ENCODE measurements at places on chromosomes 3 and 15. TPM values are rescaled to one million over a fixed set of nuclear protein-coding genes. Genes with fewer than 3 reads are reported as not detected.

DNA sequence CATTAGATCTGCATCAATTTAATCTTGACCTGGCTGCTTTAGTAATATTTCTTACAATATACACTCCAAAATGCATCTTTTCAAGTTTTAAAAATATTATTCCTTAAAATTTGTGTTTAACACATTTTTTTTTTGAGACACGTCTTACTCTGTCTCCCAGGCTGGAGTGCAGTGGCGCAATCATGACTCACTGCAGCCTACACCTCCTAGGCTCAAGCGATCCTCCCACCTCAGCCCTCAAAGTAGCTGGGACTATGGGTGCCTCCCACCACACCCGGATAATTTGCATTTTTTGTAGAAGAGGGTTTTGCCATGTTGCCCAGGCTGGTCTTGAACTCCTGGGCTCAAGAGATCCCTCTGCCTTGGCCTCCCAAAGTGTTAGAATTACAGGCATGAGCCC is 73.6 kb downstream of the ETV5 start:
- DNase-seq, result peak; percentile 68

DNA sequence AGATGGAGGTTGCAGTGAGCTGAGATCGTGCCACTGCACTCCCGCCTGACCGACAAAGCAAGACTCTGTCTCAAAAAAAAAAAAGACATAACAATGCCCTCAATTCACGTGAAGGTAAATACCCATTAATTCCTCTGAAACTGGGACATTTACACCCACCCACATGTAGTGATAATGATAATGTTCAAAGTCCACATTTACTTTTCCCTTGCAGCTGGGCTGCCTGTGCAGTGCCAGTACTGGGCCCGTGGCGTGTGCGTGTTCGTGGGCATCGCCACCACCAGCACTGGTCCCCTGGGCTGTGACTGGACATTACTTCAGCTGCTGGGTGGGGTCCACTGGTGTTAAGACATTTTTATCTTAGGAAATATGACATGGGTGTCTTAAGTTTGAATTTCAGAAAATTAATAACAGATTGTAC is 123.6 kb downstream of the SLC25A26 start:
- DNase-seq, result no peak

Gene FEZF2
- not detected for total RNA-seq

Gene RASGRF1
- 0.43 TPM for total RNA-seq

Gene ARNT2
- 20.7 TPM for total RNA-seq

Gene APOD
- 1.3 TPM for total RNA-seq

DNA sequence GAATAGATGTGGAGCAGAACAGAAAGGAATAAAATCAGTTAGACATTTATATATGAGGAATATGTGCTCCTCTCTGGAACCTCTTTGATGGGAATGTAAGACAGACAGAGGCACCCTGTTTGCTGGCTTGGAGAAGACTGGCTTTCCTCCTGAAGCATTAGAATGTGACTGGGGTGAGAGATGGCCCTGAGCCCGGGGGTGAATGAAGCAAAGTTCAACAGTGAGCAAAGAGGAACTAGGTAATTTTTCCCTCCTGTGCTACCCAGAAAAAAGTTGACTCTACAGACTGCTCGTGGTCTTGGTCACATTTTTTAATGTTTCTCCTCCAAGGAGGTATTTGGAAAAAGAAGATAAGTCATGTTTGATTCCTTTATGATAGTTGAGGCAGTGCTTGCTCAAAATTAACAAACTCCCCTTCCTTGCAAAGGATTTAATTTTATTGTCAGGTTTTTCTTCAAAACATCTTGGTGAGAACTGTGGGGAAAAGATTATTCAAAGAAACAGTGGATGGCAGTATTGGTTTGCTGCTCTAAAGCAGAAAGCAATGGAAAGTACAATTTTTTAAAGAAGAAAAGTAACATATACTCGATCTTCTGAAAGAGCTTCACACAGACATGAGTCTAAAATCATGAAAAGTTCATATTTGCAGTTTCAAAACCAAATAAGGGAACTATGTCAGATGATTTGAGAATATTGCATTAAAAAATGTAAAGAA is 370.4 kb upstream of the CDIN1 start:
- peak; percentile 20 for DNase-seq

- peak; percentile 36 for DNase-seq
Measured at GRCh38 chr3:131072099-131072559, 45.5 kb downstream of the NEK11 start.

GRCh38 chr15:62035256-62035924 is 24.9 kb downstream of the VPS13C start:
- peak; percentile 55 for DNase-seq

DNA sequence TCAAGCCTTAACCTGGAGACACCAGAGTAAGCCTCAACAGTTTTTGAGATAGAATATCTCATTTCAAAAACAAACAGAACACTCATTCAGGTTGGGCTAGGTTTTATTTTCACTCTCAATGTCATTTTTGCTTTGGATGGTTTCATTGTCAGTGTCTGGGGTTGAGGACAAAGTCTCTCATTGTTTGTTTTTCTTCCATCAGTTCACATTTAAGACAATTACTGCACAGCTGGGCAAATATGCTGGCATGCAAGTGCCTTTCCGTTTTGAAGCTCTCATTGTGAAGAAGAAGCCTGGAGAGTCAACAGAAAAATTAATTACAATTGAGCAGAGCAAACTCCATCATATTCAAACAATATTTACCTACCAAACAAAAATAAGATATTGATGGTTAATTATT is 1050.0 kb downstream of the TBL1XR1 start:
- DNase-seq, result no peak
